ENCODE measurements at places on chromosomes 16 and 17.
A peak's percentile ranks its signal among the peaks of the same experiment; 100 is the strongest.

DNA sequence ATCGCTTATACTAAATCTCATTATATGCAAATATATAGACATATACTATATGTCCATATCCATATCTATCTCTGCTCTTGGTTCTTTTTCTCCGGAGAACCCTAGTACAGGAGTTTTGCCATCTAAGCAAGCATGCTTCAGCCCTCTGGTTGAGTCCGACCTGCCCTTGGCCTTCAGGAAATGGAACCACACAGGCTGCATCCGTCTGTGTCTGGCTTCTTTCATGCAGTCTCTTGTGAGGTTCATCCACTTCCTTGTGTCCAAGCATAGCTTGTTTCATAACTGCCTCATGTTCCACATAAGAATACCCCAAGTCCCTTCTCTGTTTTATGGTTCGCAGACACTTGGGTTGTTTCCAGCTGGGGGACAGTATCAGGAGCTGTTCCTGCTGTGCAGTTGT lies 16.8 kb downstream of the SNX20 start:
- DNase-seq: no peak

DNA sequence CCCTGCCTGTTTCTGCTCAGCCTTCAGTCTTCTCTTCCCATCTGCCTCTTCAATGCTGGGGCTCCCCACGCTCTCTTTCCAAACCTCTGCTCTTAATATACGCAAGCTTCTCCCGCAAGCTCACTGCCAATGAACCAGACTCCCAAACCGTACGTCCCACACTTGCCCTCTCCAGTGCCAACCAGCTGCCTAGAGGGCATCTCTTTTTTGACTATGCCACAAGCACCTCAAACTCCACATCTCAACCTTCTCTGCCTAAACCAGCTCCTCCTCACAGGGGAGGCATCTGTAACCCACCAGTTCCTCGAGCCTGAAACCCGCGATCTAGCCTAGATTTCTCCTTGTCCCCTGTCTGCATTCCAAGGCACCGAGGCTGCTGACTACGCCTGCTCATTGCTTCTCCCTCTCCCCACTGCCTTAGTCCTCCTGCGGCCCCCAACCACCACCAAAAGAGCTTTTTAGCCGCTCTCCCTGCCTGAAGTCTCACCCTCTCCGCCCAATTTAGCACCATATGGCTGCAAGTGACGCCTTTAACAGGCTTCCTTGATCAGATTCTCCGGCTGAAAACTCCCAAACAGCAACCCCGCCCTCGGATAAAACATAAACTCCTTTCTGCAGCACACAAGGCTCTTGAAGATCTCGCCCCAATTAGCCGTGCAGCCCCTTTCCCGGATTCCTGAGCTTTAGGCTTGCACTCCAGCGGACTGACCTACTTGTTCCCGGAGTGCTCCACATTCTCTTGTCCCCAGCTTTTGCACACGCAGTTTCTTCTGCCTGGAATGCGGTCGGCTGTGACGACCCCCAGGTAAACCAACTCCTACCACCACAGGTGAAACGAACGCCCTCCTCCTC lies 1.5 kb downstream of the GGA2 start:
- peak; percentile 46 for DNase-seq

DNA sequence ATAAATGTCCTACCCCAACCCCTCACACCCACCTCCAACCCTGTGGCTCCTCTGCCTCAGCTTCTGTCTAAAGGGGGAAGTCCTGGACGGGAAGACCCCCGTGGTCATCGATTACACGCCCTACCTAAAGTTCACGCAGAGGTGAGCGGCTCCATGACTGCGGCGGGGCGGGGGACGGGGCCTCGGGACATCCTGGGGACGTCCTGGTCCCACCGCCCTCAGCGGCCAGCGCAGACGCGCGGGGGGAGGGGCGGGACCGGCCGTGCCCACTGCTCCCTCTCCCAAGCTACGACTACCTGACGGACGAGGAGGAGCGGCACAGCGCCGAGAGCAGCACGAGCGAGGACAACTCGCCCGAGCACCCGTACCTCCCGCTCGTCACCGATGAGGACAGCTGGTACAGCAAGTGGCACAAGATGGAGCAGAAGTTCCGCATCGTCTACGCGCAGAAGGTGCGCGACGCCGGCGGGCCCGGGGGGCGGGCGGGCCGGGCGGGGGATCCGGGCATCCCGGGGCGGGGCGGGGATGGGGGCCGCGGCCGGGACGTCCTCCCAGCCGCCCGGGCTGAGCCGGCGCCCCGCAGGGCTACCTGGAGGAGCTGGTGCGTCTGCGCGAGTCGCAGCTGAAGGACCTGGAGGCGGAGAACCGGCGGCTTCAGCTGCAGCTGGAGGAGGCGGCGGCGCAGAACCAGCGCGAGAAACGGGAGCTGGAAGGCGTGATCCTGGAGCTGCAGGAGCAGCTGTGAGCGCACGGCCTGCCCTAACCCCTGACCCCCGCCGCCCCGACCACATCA lies 6.7 kb downstream of the RUNDC3A start:
- peak; percentile 65 for DNase-seq

DNA sequence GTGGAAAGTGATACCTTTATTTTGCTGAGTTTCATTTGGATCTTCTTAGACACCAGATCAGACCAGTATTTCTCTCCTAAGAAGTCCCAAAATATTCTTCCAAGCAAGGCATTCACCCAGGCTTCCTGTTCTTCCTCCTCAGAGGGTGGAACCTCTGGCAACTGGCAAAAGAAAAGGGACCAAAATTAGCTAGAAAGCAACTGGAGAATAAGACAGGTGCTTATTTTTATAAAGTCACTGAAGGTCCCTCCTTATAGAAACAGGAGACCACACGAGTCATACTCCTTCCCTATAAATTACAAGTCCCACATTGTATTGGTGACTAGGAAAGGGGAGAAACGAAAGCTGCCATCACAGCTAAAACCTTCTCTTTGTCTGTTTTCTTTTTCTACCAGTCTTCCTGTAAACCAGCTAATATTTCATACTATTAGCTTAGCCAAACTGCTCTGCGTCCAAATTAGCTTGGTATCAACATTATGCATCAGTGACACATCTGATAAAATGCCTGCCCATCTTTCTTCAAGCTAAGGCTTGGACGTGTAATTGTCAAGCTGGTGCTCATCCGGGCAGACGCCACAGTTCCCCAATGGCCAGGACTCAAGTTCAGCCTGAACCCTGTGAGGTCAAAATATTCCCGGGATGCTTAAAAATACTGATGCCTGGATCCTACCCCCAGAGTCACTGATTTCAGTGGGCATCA lies 47.5 kb upstream of the ERN1 start:
- DNase-seq: no peak

- DNase-seq: no peak
Measured at GRCh38 chr16:70453892-70454221, 538 bp upstream of the FCSK start.

DNA sequence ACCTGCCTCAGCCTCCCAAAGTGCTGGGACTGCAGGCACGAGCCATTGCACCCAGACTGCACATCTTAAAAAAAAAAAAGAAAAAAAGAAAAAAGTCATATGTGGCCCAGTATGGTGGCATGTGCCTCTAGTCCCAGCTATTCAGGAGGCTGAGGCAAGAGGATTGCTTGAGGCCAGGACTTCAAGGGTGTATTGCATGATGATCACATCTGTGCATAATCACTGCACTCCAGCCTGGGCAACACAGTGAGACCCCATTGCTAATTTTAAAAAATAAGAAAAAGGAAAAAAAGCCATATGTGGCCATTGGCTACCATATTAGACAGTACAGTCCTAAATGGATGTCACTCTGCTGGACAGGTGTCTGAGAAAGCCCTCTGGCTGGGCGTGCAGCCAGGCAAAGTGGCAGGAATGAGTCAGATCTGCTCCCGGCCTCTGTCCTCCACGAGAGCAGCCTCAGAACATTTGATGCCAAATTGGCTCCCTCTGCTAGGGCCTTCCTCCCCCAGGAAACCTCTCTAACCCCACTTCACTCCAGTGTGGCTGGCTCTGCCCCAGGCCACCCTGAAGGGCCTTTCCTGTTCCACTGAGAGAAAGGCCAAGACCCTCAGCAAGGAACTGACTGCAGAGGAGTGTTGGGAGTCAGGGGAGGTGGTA lies 14.7 kb downstream of the CA7 start:
- DNase-seq: peak; percentile 93

GRCh38 chr16:842061-842476 lies 41.5 kb upstream of the GNG13 start:
- peak; percentile 75 for DNase-seq

GRCh38 chr17:245611-246010 lies 64.2 kb upstream of the DOC2B start:
- DNase-seq: no peak

DNA sequence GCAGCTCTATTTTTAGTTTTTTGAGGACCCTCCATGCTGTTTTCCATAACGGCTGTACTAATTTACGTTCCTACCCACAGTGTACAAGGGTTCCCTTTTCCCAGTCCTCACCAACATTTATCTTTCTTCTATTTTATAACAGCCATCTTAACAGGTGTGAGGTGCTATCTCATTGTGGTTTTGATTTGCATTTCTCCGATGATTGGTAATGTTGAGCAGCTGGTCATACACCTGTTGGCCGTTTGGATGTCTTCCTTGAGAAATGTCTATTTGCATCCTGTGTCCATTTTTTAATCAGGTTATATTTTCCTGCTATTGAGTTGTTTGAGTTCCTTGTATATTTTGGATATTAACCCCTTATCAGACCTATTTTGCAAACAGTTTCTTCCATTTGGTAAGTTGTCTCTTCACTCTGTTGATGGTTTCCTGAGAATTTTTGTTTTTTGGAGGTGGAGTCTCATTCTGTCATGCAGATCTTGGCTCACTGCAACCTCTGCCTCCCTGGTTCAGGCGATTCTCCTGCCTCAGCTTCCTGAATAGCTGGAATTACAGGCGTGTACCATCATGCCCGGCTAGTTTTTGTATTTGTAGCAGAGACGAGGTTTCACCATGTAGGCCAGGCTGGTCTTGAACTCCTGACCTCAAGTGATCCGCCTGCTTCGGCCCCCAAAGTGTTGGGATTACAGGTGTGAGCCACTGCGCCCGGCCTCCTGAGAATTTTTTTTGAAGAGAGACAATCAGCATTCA lies 279.6 kb downstream of the SNX29 start:
- peak; percentile 32 for DNase-seq

- DNase-seq: peak; percentile 23
Measured at GRCh38 chr17:67359960-67360791, 6.2 kb downstream of the PSMD12 start.

GRCh38 chr16:89619840-89620239 lies 6.4 kb downstream of the DPEP1 start:
- DNase-seq: no peak

- no peak for DNase-seq
Measured at GRCh38 chr16:89084814-89085612, 8.6 kb upstream of the ACSF3 start.

DNA sequence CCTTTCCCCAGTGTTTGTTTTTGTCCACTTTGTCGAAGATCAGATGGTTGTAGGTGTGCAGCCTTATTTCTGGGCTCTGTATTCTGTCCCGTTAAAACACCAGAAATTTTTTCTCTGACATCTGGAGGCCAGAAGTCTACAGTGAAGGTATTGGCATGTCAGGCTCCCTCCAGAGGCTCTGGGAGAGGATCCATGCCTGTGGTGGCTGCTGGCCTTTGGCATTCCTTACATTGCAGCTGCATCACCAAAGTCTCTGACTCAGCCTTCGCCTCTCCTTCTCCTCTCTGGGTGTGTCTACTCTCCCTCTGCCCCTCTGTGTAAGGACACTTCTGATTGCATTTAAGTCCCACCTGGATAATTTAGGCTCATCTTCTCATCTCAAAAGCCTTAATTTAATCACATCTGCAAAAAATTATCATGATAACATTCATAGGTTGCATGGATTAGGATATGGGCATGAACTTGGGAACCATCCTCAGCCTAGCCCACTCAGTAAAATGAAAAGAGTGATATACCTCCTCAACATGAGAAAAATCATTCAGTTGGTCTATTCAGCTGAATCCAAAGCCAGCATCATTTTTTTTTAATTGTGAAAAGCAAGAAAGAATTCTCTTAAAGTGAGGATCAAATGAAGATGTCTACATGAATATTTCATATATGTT lies 78.0 kb downstream of the MAP2K6 start:
- no peak for DNase-seq

DNA sequence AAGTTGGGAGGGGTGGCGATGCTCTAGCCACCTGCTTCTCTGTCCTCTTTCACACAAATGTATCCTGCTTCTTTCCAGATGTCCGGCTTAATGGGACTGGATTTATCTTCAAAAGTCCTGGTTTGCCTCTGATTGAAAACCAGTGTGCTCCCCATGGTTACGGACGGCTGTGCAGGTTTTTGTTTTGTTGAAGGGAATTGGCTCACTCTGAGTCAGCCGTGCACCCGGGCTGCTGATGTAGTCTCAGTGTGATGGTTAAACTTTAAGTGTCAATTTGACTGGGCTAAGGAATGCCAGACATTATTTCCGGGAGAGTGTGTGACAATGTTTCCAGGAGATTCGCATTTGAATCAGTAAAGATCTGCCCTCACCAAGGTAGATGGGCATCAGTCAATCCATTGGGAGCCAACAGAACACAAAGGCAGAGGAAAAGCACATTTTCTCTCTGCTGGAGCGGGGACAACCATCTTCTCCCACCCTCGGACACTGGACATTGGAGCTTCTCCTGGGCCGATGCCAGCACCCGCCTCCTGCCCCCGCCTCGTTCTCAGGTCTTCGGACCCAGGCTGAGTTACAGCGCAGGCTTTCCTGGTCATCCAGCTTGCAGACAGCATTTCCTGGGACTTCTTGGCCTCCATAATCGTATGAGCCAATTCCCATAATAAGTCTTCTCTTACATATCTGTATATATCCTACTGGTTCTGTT lies 126.9 kb upstream of the TNRC6C start:
- DNase-seq: no peak

DNA sequence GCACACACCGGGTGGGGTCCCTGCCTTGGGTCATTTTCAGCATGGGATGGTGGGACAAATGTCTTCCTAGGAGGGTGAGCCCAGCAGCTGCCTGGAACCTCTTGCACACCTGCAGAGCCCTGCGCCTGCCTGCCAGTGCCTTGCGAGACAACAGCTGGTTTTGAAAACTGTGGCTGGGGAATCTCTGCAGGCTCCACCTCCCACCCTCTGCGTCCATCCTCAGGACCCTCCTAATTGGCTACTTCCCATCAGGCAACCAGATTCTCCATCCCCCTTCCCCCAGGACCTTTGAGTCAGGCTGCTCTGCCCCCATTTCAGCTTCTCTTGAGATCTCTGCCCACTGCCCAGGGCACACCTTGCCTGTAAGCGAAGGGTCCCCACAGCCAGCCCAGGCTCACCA lies 26.6 kb downstream of the PEMT start:
- DNase-seq: no peak

DNA sequence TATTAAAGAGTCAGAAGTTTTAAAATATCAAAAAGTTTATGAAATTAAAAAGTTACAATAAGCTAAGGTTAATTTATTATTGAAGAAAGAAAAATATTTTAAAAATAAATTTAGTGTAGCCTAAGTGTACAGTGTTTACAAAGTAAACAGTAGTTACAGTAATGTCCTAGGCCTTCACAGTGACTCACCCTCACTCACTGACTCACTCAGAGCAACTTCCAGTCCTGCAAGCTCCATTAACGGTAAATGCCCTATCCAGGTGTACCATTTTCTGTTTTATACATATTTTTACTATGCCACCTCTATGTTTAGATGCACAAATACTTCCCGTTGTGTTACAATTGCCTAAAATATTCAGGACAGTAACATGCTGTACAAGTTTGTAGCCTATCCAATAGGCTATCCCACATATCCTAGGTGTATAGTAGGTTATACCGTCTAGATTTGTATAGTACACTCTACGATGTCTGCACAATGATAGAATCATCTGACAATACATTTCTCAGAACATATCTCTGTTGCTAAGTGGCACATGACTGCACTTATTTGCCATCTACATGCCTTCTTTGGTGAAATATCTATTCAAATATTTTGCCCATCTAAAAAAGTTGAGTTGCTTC lies 67.2 kb upstream of the WSB1 start:
- no peak for DNase-seq

GRCh38 chr16:55571191-55571897 lies 4.9 kb downstream of the CAPNS2 start:
- DNase-seq: no peak

- DNase-seq: peak; percentile 57
Measured at GRCh38 chr16:1678500-1679098, 520 bp downstream of the JPT2 start.

All from RPMI8226 (cell line).